ENCODE measurements at places on chromosomes 7 and 10.

DNA sequence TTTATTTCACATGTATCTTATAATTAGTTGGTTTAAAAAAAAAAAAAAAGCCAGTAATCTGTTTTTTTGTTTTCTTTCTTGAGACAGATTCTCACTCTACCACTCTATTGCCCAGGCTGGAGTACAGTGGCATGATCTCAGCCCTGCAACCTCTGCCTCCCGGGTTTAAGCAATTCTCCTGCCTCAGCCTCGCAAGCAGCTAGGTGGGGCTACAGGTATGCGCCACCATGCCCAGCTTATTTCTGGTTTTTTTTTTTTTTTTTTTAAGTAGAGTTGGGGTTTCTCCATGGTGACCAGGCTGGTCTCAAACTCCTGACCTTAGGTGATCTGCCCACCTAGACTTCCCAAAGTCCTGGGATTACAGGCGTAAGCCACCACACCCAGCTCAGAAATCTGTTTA is 34.1 kb upstream of the CAPZA2 start:
- no peak for DNase-seq

DNA sequence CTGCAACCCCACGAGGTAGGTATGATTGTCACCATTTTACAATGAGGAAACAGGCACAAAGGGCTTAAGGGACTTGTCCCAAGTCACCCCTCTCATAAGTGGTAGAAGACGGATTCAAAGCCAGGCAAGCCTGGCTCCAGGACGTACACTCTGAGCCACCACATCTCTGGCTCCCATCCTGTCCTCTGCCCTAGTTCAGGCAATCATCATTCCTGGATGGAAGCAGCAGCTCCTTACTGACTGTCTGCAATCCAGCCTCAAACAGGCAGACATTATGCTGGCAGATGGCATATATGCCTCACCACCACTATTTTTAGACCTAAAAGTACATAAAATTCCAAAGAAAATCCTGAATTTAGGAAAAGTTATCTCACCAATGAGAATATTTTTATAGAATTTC is 100.7 kb downstream of the USP6NL start:
- DNase-seq: no peak

- DNase-seq: peak; percentile 8
Measured at GRCh38 chr7:88169717-88170320, 50.0 kb downstream of the SRI start.

GRCh38 chr7:29480451-29480850 is 83.2 kb upstream of the PRR15 start:
- DNase-seq: peak; percentile 52

GRCh38 chr10:63628526-63629362 is 107.5 kb downstream of the REEP3 start:
- peak; percentile 92 for DNase-seq

DNA sequence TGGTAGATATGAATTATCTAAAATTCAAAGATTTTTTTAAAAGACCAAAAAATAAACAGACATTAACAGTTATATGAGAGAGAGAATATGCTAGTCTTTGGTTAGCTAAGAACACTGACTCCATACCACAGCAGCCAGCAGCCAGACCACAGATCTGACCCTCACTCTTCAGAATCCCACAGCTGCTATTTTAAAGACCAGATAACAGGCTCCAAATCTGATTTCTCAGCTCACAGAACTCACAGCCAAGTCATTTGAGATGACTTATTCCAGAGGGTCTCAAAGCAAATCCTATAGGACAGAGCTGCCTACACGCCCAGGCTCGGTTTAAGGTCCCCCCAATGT is 20.4 kb downstream of the NUDCD3 start:
- no peak for DNase-seq

DNA sequence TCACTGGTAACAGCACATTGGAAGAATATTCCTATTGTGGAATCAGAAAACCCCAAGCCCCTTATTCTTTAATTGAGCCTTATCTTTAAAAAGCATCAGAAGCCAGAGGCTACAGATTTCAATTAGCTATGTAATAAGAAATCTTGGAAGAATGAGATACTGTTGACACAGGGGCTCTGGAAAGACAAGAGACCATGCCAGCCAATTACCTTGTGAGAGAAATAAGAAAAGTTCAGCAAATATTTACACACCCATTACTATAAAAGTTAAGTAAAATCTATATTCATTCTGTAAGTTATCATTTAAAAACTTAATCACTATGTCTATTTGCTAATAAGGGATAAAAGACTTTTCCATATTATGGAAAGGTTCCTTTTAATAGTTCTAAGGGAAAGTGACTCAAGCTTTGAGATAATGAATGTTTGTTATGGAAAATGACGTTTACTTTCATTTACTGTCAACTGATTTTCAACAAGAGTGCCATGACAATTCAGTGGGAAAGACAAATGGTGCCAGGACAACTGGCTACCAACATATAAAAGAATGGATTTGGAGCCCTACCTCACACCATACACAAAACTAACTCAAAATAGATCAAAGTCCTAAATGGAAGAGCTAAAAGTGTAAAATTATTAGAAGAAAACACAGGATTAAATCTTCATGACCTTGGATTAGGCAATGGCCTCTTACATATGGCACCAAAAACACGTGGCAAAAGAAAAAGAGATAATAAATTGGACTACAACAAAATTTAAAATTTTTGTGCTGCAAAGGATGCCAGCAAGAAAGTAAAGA is 28.3 kb downstream of the ZFAND2A start:
- no peak for DNase-seq

GRCh38 chr7:148852272-148852671 is 31.8 kb downstream of the EZH2 start:
- no peak for DNase-seq

DNA sequence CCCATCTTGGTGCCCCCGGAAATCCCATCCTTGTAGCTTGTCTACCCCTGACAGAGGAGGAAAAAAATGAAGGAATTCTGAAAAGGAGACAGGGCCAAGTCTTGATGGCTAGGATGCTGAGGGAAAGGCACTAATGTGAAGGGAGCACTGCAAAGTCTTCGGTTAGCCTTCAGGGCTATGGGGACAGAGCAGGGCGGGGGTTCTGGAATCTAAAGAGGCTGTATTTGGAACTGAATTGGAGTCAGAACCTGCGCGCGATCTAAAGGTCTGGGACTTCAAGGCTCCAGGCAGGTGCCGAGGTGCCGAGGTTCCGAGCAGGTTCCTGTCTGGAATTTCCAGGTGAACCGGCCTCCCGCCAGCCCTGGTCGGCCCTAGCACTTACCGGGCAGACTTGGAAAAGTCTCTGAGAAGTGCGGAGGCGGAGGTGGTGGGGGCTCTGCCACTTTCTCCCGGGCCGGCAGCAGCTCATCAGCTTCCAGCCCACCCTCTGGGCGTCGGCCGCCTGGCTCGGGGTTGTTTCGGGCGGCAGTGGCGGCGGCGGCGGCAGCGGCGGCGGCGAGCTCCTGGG is 781 bp downstream of the GBX1 start:
- DNase-seq: no peak

DNA sequence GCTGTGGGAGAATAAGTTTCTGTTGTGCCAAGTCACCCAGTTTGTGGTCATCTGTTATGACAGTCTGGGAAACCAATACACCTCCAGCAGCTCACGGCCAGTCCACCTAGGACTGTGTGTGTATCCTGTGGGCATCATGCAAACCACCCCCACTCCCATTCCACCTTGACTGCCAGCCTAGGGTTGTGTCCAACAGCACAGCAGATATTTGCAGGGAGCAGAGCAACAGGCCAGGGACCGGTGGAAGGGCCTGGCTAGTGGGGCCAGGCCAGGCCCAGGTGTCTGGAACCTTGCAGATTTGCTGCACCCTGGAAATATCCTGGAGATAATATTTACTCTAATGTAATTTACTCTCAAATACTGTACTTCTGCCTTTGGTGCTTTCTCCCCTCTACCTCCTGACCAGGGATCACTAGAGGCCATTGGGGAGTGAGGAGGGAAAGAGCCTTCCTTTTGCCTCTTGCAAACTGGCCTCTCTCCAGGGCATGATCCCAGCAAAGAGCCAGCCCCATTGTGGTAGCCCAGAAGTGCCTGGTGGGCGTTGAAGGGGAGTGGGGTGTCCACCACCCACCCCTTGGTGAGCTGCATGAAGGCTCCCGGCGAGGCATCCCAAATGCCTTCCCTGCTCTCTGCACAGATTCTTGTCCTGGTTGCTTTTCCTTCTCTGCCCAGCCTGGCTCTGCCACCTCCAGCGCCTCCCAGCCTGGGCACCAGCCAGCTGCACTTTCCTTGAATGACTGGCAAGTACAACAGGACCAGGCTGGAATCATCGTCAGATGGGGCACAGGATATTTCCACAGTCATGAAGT is 15.2 kb upstream of the TPST1 start:
- no peak for DNase-seq

DNA sequence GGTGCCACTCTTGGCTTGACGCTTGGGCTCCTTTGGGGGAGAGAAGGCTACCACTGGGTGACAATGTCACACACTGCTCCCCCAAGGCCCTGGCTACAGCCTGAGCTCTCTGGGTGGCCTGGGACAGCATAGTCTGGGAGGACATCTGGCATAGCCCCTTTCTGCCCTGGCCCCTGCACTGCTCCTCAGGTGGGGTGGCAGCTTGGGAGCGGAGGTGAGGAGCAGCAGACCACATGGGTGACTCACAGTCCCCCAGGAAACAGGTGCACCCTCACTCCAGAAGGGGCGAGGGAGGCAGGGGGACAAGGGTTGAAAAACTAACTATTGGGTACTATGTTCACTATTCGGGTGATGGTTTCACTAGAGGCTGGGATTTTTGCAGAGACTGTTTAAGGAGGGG is 45.2 kb downstream of the NPTX2 start:
- DNase-seq: no peak

- DNase-seq: no peak
Measured at GRCh38 chr10:36187380-36188079, 545.4 kb upstream of the FZD8 start.

DNA sequence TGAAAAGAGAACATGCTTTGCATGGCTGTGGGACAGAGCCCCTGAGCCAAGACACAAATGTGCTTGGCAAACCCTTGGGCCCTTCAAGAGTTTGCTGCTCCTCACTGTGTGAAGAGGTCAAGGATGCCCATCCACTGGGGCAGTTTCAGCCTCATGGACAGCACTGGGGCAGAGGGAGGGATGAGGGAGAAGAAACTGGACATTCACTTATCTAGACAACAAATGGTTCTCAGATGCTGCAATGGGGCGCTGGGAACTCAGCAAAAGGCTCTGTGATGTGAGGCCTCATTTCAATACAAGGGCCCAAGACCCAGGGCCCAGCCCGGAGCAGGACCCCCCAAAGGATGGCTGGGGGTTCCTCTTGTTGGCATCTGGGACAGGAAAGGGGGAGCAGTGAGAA is 49.1 kb downstream of the EBF3 start:
- no peak for DNase-seq

- DNase-seq: no peak
Measured at GRCh38 chr10:90417029-90417428, 440.8 kb downstream of the HTR7 start.
